Renal cortex interstitium (tissue), 15 donors: ENCODE measurements at places on chromosomes 3 and 15.

DNA sequence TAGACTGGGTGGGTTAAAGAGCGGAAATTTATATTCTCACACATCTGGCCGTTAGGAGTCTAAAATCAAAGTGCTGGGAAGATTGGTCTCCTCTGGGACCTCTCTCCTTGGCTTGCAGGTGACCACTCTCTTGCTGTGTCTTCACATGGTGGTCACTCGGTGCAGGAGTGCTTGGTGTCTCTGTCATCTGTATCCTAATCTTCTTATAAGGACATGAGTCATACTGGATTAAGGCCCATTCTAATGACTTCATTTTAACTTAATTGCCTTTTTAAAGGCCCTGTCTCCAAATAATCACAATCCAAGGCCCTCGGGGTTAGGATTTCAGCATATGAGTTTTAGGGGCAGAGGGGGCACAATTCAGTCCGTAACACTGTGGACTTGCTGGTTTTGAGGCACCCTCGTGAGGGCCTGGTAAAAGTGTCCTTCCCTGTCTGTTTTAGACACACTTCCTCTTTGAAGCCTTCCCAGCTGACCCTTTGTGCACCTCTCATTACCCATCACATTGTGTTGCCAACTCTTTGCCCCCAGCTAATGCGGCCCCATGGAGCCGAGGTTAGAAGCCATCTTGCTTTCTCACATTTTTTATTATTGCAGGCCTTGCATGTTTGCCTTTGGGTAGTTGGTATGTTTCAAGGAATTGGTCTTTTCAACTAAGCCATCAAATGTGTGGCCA lies 3.2 kb downstream of the XYLB start:
- no peak for DNase-seq

GRCh38 chr3:112699436-112699978 lies 58.6 kb upstream of the CCDC80 start:
- no peak for DNase-seq

DNA sequence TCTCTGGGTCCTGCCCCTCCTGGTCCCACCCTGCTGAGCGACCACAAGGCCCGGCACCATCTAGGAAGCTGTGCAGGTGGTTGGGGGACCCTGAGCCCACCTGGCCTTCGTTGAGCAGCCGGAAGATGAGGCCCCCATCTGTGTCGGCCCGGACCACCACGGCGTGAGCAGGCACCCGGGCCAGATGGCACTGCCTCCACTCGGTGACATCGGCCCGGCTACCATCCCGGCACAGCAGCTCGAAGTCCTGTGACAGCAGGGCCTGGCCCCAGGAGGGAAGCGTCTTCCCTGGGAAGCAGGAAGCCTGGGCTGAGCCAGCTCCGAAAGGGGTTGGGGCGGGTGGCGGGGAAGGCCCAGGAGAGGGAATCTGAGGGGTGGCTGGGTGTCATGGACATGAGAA lies 12.6 kb downstream of the MELTF start:
- DNase-seq = no peak

- DNase-seq = no peak
Measured at GRCh38 chr3:28800203-28800602, 451.6 kb upstream of the AZI2 start.

- no peak for DNase-seq
Measured at GRCh38 chr3:151436675-151437446, 24.0 kb downstream of the IGSF10 start.

DNA sequence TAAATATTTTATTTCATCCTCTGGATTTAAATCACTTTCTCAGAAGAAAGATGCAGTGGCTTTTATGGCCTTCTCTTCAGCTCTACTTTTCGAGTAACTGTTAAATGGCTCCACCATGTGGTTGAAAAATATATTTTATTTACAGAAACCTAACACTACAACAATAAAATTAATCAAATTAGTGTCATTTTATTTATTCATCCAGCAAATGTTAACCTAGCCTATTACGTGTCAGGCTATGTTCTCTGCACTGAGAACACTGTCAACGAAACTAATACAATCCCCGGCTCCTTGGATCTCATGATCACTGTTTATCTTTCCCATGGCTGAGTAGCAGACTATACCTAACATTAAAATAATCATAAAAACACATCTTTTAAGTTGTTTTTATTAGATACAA lies 148.0 kb upstream of the OSTN start:
- DNase-seq = peak; percentile 18

GRCh38 chr3:73225991-73226390 lies 164.5 kb downstream of the EBLN2 start:
- DNase-seq = peak; percentile 27

GRCh38 chr15:81784751-81785150 lies 261.1 kb downstream of the MEX3B start:
- DNase-seq = no peak

GRCh38 chr3:7204848-7205156 lies 343.9 kb downstream of the GRM7 start:
- DNase-seq = no peak

GRCh38 chr3:20054549-20054987 lies 14.3 kb downstream of the KAT2B start:
- no peak for DNase-seq

DNA sequence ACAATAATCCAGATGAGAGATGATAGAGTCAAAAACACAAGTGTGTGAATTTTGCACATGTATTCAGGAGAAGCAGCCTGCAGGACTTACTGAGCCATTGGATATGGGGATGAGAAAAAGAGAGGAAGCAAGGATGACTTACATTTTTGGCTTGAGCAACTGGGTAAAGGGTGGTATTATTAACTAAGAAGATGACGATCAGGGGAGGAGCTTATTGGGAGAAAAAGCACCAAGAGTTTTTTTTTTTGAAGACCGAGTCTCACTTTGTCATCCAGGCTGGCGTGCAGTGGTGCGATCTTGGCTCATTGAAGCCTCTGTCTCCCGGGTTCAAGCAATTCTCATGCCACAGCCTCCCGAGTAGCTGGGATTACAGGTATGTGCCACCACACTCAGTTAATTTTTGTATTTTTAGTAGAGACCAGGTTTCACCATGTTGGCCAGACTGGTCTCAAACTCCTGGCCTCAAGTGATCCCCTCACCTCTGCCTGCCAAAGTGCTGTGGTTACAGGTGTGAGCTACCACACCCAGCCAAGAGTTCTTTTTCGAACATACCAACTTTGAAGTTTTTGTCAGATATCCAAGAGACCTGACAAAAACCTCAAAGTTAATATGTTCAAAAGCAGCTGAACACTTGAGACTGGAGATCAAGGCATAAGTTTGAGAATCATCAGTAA lies 14.8 kb upstream of the SH3BP5 start:
- DNase-seq = no peak

- DNase-seq = no peak
Measured at GRCh38 chr15:35304389-35304788, 219.3 kb upstream of the NANOGP8 start.

DNA sequence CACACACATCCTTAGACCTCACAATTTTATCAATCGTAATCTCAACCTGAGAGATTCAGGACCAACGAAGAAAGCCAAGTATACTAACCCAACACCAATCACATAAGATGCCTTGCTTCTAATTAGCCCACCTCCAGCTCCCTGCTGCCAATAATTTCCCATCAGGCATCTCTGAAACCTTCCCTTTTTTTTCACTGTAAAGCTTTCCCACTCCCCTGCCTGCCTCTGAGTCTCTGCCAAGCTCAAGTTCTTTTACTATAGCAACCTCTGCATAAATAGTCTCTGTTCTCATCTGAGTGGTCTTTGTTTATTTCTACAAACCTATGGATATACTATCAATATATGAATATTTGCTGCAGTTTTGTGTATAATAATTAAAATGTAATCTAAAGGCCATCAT lies 86.5 kb downstream of the PIK3CB start:
- no peak for DNase-seq
